ENCODE measurements at places on chromosomes 3 and 15.

GRCh38 chr3:177978946-177979345 lies 557.3 kb upstream of the KCNMB2 start:
- no peak for DNase-seq

DNA sequence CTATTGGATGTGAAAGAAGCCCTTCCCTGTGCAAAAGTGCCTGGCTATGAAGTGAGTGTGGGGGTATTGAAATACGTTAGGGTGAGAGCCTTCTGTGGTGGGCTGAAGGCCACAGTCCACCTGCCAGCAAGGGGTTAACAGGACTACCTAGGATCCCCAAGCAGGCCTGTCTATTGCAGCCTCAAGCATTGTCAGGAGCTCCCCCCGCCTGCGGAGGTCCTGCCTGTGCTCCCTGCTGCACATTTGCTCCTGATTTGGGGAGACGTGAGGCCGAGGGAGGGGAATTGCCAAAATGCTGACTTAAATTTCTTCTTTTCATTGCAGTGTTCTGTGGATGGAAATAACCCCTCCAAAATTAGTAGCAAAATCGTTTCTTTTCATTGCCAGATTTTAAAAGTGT lies 56.2 kb downstream of the GABRG3 start:
- DNase-seq = no peak

DNA sequence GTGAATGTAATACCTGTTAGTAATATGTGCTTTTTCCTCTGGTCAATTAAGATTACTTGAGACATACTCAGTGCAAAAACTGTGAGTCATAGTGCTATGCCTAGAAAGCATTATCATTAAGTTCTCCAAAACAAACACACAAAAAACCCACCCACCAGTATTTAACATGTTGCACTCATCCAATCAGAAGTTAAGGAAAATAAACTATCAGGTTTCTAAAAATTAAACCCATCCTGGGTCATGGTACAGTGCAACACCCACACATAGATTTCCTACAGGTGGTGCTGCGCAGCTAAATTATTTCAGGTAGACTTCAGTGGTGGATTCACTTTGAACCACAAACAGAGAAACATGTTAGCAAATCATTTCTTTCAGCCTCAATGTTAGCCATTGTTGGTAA lies 264.4 kb upstream of the VEPH1 start:
- no peak for DNase-seq

DNA sequence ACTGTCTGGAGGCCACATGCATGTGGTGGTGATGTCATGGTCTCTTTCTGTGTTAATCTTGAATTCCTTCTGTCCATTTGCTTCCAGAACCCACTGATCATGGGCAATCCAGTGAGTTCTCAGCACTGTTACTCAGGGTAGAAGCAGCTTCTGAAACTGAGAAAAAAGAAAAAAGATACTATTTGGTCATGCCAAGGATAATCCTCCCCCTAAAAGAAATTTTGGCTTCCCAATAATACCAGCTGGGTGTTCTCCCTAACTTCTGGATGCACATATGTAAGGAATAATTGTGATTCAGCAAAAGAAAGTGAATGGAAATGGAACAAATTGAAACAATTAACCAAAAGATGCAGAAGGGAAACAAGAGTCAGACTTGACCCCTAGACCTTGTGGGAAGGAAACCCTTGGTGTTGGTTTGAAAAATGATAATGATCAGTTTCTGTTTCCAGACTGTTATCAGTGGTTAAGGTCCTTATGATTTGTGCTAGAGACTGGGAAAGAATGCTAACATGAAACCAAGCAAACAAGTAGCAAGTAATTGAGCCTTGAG lies 92.3 kb downstream of the RBMS3 start:
- DNase-seq = no peak

GRCh38 chr15:40441565-40442531 lies 1.1 kb downstream of the BAHD1 start:
- no peak for DNase-seq

- no peak for DNase-seq
Measured at GRCh38 chr3:130517602-130518001, 625 bp downstream of the COL6A6 start.

GRCh38 chr3:184157206-184157605 lies 2.0 kb downstream of the DVL3 start:
- no peak for DNase-seq

GRCh38 chr3:163556813-163557523 lies 1521.3 kb downstream of the SI start:
- DNase-seq = no peak

- no peak for DNase-seq
Measured at GRCh38 chr15:62190675-62191074, 25.6 kb upstream of the C2CD4B start.

DNA sequence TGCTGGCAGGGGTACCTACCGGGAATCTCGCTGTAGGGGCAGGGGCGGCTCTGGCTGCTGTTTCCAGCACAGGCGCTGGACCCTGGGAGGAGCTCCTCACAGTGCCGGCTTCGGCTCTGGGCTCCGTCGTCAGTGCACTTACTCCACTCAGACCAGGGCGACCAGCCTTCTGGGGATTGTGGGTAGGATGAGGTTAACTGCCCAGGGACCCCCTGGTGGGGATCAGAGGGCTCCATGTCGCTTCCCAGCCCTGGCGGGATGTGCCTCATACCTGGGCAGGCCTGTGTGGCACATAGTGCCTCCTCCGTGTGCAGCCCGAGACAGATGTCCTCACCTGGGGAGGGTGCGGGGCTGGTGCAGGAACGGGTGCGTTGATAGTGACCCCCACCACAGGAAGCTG lies 115.7 kb downstream of the SEMA5B start:
- no peak for DNase-seq

GRCh38 chr3:122217901-122218300 lies 34.4 kb downstream of the CASR start:
- no peak for DNase-seq
